ENCODE measurements at places on chromosomes 11 and 22.

- DNase-seq, result no peak
Measured at GRCh38 chr11:57202281-57202680, 20.5 kb downstream of the LRRC55 start.

GRCh38 chr22:36885474-36885873 lies 24.7 kb downstream of the NCF4 start:
- DNase-seq, result no peak

DNA sequence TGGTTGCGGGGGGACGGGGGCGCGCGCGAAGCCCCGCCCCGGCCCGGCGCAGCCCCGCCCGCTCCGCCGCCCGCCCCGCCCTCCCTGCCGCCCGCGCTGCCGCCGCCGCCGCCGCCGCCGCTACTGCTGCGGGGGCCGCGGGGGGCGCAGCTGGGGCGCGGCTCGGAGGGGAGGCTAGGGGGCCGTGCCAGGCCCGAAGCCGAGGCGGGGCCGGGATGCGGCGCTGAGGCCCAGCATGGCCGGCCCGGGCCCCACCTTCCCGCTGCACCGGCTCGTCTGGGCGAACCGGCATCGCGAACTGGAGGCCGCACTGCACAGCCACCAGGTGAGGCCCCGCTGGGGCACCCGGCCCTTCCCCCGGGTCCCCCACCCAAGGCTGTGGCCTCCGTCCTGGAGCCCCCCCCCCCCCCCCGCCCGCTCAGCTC lies at the start of gene ANKRD13D:
ANKRD13D (plus strand) TSS at position 78 of the 425 bp plus-strand sequence; CDS start at position 236, 158 bp downstream.
- no peak for DNase-seq

DNA sequence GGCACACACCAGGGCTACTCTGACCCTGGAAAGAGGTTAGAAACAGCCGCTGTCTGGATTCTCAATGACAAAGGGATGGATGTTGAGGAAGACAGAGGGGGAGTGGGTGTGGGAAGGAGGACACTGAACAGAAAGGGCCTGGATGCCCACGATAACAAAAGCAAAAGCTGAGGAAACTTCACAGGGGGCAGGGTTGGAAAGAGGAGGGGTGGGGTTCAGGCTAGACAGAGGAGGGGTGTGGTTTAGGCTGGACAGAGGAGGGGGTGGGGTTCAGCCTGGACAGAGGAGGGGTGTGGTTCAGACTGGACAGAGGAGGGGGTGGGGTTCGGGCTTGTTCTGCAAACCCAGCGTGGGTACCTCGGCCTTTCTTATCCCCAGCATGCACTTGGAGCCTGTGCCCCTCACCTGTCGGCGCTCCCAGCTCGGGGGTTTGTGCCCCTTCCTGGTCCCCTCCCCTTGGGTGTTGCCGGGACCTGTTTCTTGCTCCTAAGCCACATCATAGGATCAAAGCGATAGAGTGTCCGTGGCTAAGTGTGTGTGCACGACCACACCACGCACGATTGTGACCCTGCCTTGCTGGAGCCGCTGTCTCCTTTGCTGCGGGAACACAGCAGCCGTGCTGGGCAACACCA lies 75.6 kb downstream of the BRD1 start:
- no peak for DNase-seq

DNA sequence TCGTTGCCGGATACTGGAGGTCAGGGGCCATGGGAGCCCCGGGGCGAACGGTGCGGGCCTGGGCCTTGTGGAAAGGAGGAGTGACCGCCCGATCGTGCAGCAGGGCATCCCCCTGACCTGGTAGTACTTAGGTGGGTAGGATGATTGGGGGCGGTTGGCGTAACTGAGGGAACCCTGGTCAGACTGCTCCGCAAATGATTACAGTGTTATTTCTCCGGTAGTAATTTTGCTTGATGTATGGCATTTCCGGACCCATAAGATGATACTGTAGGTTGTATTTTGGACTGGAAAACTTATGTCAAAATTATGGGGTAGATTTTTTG lies 762 bp downstream of the MTMR3 start:
- DNase-seq, result no peak

- DNase-seq, result no peak
Measured at GRCh38 chr11:120168108-120168959, 30.4 kb upstream of the TRIM29 start.

DNA sequence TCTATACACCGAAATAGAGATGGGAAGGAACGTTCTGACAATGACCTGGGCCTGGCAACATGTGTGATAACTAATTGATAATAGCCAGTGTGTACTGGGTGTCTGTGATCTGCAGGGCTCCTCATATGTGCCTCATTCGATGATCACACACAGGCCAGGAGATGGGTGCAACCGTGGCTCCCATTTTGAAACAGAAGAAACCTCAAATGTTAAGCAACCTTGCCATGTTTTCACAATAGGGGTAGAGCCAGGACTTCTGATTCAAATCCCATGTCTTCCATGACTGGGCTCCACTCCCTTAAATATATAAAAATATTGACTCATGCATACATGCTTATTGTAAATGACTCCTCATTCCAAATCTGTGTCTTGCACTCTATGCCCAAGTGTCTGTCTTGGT lies 11.1 kb downstream of the APOL3 start:
- no peak for DNase-seq

DNA sequence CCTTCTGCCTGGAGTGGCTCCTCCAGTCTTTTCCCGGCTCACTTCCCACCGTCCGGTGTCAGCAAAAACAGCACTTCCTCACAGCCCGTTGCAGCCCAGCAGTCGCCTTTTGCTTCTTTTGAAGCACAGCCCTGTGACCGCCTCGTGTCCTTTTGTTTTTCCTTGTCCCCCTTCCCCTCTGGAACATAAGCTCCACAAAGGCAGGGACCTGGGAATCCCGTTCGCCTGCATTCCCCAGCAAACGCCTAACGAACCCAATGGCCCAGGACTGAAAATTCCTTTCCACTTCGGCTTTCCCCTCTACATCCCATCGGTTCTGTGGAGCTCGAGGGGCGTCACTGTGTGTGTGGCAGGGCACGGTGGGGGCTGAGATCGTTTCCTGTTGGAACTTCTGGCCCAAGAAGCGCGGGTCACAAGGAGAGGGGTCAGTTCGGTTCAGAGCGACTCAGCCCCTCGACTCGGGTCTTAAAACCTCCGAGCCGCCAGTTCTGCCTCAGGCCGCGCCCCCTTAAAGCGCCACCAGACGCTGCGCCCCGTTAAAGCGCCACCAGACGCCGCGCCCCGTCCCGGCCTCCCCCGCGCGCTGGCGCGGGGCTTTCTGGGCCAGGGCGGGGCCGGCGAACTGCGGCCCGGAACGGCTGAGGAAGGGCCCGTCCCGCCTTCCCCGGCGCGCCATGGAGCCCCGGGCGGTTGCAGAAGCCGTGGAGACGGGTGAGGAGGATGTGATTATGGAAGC lies 841 bp downstream of the RIC8A start:
- peak; percentile 84 for DNase-seq

DNA sequence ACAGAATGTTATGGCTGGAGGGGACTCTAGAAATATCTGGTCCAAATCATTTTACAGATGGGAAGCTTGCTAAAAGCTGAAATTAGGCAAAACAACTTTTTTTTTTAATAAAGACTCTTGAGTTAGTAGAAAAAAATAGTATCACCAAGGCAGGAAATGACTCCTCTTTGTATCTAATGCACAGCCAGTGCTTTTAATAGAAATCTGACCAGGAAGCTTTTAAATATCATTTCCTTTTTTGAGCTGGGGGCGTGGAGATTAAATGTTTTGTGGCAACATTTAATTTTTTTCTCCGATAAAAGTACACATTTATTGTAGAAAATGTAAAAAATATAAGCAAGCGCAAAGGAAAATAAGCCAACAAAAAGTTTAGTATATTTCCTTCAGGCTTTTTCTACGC lies 22.5 kb downstream of the TRAF6 start:
- no peak for DNase-seq

- DNase-seq, result no peak
Measured at GRCh38 chr22:48316257-48317250, 1511.1 kb downstream of the BRD1 start.

- DNase-seq, result no peak
Measured at GRCh38 chr11:3159296-3160190, 5.6 kb downstream of the OSBPL5 start.

- DNase-seq, result no peak
Measured at GRCh38 chr11:104369761-104370160, 205.8 kb upstream of the PDGFD start.

- no peak for DNase-seq
Measured at GRCh38 chr11:117591316-117592039, 205.5 kb downstream of the DSCAML1 start.

GRCh38 chr11:46513934-46514342 lies 79.9 kb downstream of the AMBRA1 start:
- DNase-seq, result no peak

GRCh38 chr22:44291674-44292360 lies 20.9 kb downstream of the SHISAL1 start:
- DNase-seq, result no peak

- no peak for DNase-seq
Measured at GRCh38 chr11:63443714-63444113, 47.3 kb downstream of the PLAAT5 start.

DNA sequence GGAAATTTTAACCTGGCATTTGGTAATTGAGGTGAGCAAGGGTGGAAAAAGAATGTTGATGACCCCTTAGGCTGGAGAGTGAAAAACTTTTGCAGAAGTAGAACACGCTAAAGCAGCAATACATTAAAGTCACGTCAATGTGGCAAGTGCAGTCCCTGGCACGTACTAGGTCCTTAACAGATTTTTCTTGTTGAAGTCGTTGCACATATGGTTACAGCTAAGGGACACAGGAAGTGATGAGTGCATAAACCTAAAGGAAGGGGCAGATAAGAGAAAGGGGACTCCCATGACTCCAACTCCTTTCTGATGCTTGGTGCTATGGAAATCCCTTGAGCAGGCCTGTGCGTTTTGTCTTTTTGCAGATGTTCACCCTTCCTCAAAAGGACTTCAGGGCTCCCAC lies 1.2 kb downstream of the ACCS start:
- no peak for DNase-seq
